ENCODE measurements at places on chromosomes 12 and 14.

GRCh38 chr14:19823765-19824164 lies 20.2 kb downstream of the OR4N2 start:
- DNase-seq = no peak

GRCh38 chr12:71890475-71890874 lies 48.2 kb upstream of the TPH2 start:
- DNase-seq = no peak

DNA sequence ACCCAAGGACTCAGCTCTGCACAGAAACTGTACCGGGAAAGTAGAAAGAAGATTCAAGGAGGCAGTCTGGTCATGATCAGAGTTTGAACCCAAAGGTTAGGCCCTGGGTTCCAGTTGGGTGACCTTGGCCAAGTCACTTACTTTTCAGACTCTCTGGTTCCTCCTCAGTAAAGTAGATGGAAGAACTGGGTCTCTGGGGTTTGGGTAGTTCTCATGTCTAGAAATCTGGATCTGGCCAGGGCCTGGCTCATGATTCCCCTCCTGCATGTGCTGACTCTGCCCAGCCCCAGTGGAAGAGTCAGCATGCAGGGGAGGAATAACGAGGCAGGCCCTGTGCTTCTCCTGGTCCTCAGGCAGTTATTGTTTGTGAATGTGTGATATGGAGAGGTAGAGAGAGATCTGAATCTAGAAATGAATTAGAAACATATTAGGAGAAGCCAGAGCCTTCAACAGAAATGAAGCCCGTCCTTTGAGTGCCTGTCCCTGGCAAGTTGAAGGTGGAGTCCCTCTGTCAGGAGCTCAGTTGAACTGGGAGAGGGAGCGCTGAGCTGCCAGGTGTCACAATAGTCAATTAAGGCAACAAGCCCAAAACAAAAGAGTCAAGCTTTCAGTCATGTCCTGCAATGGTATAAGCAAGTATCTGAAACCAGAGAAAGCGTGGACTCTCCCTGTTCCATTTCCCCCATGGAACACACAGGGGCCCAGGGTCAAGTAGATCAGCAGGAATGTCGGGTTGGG lies 131.3 kb upstream of the HIF1A start:
- DNase-seq = no peak

GRCh38 chr14:43568022-43568421 lies 939.1 kb downstream of the FSCB start:
- DNase-seq = no peak
